ENCODE measurements at places on chromosomes 5 and 9.

DNA sequence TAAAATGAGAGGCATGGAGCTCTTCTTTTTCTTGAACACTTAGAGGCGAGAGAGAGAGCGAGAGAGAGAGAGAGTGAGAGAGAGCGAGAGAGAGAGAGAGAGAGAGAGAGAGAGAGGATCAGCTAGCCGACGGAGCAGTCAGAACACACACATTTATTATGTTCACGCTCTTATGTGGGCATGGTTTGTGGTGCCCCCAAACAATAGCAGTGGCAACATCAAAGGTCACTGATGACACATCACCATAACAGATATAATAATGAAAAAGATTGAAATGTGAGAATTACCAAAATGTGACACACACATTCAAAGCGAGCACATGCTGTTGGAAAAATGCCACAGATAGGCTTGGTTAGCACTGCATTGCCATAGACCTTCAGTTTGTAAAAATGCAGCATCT, 116.1 kb downstream of the KDM4C start:
- DNase-seq, result peak; percentile 47

- DNase-seq, result no peak
Observed at GRCh38 chr5:18000744-18001143, 366.5 kb downstream of the TAF11L14 start.

DNA sequence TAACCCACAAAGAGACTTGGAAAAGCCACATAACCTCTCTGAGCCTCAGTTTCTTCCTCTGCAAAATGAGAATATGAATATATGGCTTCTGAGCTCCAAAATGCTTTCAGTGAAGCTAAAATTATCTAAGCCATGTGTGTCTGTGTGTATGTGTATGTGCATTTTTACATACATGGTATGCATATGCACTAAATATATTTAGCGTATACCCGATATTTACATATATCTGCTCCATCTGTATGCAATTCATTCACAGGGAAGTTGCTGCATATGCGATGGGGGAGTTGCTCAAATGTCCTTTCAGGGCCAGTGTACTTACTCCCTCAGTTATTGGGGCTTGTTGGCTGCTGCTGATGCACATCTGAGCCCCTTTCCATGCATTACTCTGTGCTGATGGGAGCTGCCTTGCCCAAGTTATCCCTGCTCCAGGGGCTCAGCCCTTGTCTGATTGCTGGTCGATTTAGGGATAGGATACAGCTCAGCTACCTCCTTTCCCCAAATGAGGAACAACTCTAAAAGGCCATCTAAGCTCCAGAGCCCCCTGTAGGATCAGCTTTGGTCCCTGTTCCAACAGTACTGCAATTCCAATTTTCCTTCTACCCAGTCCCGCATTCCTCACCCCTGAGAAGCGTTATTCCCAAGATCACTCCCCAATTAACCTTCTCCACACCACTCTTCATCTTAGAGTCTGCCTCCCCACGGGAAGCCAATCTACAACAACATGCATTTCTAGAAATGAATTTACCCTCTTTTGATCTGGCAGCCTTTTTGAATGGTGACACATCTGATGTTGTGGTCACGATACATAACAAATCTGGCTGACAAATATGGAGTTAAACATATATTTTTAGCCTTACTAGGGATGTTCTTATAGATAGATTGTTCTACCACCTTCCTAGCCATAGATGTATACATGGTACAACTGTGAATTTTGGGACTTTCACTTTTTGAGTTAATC, 15.9 kb downstream of the RHOBTB3 start:
- no peak for DNase-seq

DNA sequence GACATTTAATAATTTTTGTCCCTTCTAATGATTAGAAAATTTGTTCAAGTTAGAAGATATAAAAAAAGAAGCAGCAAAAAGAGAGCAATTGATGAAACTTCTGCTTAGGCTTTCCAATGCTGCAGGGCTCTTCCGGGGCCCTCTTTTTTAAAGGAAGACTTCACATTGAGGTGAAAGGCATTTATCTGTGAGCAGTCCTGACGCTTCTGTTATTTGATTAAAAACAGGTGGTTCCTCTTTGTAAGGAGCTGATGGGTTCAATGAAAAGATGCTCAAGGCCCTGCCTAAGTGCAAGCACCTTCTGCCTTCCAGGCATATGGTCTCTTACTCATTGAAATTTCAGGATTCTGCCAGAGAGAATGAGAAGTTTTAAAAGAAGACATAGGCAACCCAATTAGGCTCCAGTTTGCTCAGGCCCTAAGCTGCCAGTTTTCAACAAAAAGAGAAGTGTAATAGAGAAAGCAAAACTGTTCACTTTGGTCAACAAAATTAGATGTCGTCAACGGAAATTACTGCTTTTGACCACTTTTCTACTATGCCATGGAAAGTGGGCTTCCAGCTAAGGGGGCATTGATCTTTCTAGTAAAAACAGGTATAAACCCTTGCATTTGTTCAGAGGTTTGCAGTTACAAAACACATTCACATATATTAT, 100.2 kb downstream of the INSYN2B start:
- DNase-seq, result no peak

All from fibroblast of mammary gland (primary cell).